ENCODE measurements at places on chromosomes 12 and 14.

GRCh38 chr12:50609292-50609874 lies 104.6 kb downstream of the DIP2B start:
- H3K36me3 ChIP-seq, result no peaks in the 10 kb centered on the region
- no peak overlapping the region for H3K27ac ChIP-seq
- no peaks in the 10 kb centered on the region for H3K27me3 ChIP-seq
- peaks cover 24% of the 10 kb centered on the region for H3K4me1 ChIP-seq

GRCh38 chr12:6326316-6327228 lies 15.3 kb downstream of the TNFRSF1A start:
- H3K27me3 ChIP-seq, result no peaks in the 10 kb centered on the region
- H3K27ac ChIP-seq, result peak overlapping the region; percentile 97
- peaks cover 36% of the 10 kb centered on the region for H3K36me3 ChIP-seq
- peak; percentile 86 for DNase-seq
- H3K4me1 ChIP-seq, result peaks cover 98% of the 10 kb centered on the region

GRCh38 chr14:92603309-92604242 lies 90.0 kb downstream of the RIN3 start:
- DNase-seq, result no peak
- H3K27me3 ChIP-seq, result no peaks in the 10 kb centered on the region
- H3K4me3 ChIP-seq, result no peak overlapping the region
- peaks cover 33% of the 10 kb centered on the region for H3K4me1 ChIP-seq

GRCh38 chr12:58044966-58045365 lies 103.6 kb downstream of the ATP23 start:
- no peaks in the 10 kb centered on the region for H3K36me3 ChIP-seq
- H3K27ac ChIP-seq, result no peak overlapping the region
- no peak for DNase-seq
- no peak overlapping the region for H3K4me3 ChIP-seq

DNA sequence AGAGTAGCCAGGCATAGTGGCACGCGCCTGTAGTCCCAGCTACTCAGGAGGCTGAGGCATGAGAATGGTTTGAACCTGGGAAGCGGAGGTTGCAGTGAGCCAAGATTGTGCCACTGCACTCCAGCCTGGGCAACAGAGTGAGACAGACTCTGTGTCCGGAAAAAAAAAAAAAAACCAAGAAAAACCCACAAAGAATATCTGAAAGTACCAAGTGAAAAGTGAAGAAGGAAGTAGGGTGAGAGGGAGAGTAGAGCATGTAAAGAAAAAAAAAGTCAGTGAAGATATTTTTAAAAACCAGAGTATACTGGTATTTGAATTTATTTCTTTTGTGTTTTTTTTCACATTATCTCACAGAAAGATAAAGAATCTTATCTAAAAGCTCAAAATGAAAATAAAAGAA lies 43.3 kb upstream of the ISM2 start:
- peaks cover 44% of the 10 kb centered on the region for H3K4me1 ChIP-seq
- H3K27me3 ChIP-seq, result no peaks in the 10 kb centered on the region
- H3K27ac ChIP-seq, result no peak overlapping the region
- no peak for DNase-seq

DNA sequence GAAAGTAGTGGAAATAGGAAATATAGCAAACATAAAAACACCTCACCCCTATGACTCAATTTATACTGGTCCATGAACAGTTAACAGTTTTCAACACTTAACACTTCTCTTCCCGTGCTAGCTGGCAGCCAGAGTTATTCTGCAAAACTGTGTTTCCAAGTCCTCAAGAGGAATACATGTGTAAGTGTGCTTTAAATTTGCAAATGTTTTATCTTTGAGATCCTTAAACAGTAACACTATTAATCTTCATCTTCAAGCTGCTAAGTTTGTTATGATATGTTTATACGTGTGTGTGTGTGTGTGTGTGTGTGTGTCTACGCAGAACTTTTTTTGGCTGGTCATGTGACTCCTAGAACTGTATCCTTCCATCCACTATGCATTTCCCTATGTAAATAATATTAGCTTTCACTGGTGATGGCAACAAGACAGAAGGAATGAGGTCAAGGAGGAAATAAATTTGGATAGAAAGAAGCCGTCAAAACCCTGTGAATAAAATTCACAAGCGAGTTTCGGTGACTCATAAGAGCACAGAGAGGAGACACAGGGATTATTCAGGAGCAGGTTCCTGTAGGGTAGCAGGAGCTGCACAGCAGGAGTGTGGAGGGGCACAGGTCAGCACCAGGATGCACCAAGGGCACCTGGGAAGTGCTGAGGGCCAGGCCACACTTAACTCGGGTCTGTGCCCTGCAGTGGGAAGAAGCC lies 105.9 kb upstream of the ETV6 start:
- no peaks in the 10 kb centered on the region for H3K36me3 ChIP-seq
- no peaks in the 10 kb centered on the region for H3K27me3 ChIP-seq
- no peak for DNase-seq

DNA sequence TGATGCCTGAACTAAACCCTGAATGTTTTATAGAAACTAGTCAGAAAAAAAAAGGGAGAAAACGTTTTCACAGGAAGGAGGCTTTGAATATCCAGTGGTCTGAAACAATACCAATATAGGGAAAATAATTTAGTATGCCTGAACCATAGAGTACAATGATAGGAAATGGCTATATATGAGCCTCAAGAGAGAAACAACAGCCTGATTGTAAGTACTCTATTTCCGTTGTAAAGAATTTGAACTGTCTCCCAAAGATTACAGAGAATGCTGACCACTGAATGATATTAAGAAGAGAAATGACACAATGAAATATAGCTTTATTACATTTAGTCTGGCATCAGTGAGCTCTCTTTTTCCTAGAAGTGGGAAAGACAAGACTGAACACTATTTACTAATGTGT lies 5.5 kb upstream of the GABARAPL1 start:
- DNase-seq, result no peak
- no peak overlapping the region for H3K27ac ChIP-seq
- H3K4me1 ChIP-seq, result no peaks in the 10 kb centered on the region

- H3K27me3 ChIP-seq, result no peaks in the 10 kb centered on the region
- DNase-seq, result peak; percentile 50
- no peaks in the 10 kb centered on the region for H3K36me3 ChIP-seq
- H3K4me1 ChIP-seq, result no peaks in the 10 kb centered on the region
- no peak within 1 kb of the TSS for H3K4me3 ChIP-seq
- H3K27ac ChIP-seq, result no peak within 1 kb of the TSS
These were observed at the start of gene MGAT4C for GRCh38 chr12:86256163-86256562. Gene MGAT4C (minus strand): TSS chr12:86256391.
